ENCODE measurements at places on chromosomes 6 and 20.

- DNase-seq, result no peak
Observed at GRCh38 chr6:164924674-164925073, 384.7 kb downstream of the C6orf118 start.

GRCh38 chr6:19719691-19720128 is 117.5 kb upstream of the ID4 start:
- peak; percentile 65 for DNase-seq

- no peak for DNase-seq
Observed at GRCh38 chr6:36845233-36845632, 6.0 kb upstream of the CPNE5 start.

GRCh38 chr6:610882-611281 is 46.0 kb downstream of the HUS1B start:
- no peak for DNase-seq

DNA sequence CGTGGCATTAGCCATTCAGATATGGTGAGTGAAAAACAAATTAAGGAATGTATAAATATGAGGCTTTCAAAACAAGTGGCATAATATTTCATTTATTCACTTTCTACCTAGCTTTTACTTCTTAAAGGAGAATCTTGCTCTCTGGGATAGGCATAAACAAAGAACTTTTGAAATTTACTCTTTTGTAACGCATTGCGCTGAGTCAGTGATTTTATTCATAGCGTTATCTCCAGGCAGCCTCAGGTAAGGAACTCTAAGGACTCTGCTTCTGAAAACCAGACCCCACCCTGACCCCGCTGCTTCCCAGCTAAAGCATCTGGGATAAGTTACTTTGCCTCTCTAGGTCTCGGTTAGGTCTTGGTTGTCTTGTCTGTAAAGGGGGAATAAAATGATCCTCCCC is 234.7 kb downstream of the MYLK4 start:
- no peak for DNase-seq

DNA sequence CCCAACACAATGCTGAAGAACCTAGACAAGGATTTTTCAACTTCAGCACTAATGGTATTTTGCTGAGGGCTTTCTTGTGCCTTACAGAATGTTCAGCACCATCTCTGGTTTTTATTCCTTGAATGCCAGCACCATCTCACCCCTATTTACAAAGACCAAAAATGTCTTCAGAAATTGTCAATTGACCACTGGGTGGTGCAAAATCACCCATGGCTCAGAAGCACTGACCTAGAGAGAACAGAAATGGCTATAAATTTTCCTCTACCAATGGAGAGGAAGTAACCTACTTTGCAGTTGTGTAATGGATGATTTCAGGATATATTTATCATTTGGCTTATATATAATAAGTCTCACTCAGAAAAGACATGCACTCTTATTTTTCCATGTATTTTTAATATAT is 431.0 kb upstream of the IRAK1BP1 start:
- no peak for DNase-seq

DNA sequence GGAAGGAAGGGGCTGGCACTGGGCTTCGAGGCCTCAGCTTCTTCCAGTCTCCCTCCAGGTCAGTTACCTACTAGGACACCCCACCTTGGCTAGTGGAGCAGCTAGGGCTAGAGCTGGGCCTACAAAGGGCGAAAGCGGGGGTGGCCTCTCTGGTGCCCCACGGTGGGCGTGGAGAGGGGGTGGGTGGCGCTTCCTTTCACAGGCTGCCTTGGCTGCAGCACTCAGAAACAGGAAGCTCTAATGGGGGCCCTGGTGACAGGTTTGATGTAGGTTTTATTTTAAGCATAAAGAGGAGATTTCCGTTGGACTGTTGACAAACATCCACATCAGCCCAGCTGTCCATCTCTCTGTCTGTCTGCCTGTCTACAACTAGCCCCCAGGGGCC is 13.4 kb downstream of the FAM110A start:
- DNase-seq, result no peak

DNA sequence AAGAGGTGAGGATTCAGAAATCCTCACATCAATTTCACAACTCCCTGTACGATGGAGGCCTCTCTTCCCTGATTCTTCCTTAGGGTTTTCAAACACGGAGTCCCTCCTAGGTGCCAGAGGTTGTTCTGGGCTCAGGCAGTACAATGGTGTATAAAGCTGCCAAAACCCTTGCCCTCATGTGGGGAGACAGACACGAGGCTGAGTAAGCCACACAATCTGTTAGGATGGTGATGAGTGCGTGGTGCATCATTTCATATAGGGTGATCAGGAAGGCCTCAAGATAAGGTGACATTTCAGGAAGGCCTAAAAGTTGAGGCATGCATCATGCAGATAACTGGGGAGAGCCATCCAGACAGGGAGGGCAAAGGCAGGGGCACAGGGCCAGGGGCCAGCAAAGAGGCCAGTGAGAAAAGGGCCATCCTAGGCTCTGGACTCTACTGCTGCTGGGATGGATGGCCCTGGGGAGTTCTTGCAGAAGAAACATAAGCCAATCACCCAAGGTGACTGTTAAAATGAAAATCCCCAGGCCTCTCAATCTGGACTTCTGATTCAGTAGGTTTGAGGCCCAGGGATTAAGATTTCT is 186.5 kb downstream of the PRKN start:
- no peak for DNase-seq

DNA sequence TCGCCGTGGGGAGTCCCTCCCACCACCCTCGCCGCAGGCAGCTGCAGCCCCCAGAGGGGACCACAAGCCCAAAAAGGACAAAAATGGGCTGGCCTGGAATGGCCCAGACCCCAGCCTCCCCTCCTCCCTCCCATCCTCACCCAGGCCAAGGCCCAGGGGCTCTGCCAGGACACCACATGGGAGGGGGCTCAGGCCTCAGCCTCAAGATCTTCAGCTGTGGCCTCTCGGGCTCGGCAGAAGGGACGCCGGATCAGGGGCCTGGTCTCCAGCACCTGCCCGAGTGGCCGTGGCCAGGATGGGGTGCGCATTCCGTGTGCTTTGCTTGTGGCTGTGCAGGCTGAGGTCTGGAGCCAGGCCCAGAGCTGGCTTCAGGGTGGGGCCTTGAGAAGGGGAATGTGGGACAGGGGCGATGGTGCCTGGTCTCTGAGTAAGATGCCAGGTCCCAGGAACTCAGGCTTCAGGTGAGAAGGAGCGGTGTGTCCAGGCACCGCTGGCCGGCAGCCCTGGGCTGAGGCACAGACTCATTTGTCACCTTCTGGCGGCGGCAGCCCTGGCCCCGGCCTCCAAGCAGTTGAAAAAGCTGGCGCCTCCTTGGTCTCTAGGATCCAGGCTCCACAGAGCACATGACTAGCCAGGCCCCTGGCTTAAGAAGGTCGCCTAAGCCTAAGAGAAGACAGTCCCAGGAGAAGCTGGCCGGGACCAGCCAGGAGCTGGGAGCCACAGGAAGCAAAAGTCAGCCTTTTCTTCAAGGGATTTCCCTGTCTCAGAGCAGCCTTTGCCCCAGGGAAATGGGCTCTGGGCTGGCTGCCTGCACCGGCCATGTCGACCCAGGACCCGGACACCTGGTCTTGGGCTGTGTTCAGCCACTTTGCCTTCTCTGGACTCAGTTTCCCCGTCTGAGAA is 35.2 kb upstream of the MRGBP start:
- DNase-seq, result no peak

- DNase-seq, result no peak
Observed at GRCh38 chr6:13250703-13251102, 77.6 kb downstream of the TBC1D7 start.

DNA sequence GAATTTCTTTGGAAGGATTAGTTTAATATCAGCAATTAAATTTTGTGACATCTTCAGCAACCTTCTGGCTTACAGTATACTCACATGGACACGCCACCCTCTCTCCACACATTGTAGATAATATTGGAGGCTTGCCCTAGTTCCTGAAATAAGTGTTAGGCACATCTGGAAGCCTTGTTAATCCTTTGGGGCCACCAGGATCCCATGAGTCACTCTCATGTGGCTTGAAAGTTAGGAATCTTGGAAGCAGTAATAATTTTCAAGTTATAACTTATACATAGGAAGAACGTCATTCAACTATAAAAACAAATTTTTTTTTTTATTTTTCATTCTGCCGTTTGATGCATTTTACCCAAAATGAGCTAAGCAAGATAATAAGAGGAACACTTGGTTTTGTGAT is 20.5 kb downstream of the LAMA4 start:
- no peak for DNase-seq

GRCh38 chr6:157246048-157246630 is 77.2 kb downstream of the TMEM242 start:
- no peak for DNase-seq

- no peak for DNase-seq
Observed at GRCh38 chr6:26126394-26127235, 39.4 kb downstream of the HFE start.

- DNase-seq, result no peak
Observed at GRCh38 chr6:25405442-25405841, 126.3 kb downstream of the CARMIL1 start.

- peak; percentile 7 for DNase-seq
Observed at GRCh38 chr6:2839195-2839981, 2.3 kb downstream of the SERPINB1 start.

- no peak for DNase-seq
Observed at GRCh38 chr6:7016226-7016625, 91.5 kb upstream of the RREB1 start.

GRCh38 chr6:31332637-31333602 is 24.1 kb downstream of the HLA-B start:
- no peak for DNase-seq

- peak; percentile 89 for DNase-seq
Observed at GRCh38 chr6:149963462-149964307, at the start of gene ULBP1. Gene ULBP1, plus strand, starts transcription at chr6:149963943. Its CDS starts 107 bp downstream, at chr6:149964050.

DNA sequence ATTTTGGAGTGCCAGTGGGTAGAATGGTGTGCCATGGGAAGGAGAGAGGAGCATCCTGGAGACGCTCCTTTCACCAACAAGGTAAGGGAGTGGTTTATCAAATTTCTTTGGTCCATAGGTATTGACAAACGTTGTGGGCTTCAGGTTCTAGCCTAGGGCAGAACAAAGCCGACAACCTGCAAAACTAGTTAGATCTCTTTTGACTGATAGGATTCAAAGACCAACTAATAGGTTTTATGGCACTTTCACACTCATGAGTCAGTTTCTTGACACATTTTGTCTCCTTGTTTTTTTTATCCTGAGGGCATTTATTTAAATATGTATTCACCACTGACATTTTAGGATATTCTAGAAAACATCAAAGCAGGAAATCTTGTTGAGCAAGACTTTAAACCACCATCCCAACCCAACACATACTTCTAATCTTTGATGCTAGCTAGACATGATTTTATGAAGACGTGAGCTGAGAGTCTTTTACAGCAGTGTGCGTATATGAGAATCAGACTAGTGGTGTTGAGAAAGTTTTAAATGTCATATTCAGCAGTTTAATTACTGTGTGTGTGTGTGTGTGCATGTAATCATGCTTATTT is 370.4 kb upstream of the HSF2 start:
- DNase-seq, result no peak

DNA sequence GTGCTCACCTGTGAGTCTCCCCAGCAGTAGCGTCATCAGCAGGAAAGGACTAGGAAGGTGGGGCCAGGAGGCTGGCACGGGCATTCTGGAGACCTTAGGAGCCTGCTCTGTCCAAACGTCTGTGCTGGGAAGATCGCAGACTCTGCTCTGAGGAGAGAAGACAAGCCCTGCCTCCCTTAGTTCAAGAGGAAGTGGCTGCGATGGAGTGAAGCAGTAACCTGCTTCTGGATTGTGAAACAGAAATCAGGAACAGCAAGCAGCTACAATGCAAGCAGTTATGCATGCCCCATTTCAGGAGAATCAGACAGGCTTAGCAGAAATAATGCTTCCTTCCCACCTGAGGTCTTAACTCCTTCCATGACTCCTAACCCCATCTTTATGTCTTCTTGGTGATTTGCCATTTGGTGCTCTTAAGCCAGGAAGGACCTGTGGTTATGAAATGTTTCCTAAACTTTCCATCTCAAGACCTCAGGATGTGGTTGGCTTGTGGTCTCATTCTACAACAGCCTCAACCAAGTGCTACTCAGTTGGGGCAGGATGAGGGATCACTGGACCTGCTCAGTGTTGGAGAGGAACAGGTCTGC is at the start of gene SIRPB1:
TSS of gene SIRPB1 (minus strand) at position 149 of the 584 bp plus-strand sequence. CDS start at position 84, 65 bp downstream.
- no peak for DNase-seq

GRCh38 chr6:108080010-108080780 is 5.7 kb upstream of the OSTM1 start:
- no peak for DNase-seq

GRCh38 chr20:40442181-40442963 is 246.7 kb downstream of the MAFB start:
- DNase-seq, result no peak

GRCh38 chr6:16145038-16145437 is 16.2 kb downstream of the MYLIP start:
- DNase-seq, result no peak

- DNase-seq, result no peak
Observed at GRCh38 chr6:37479266-37479854, 20.3 kb downstream of the CCDC167 start.

DNA sequence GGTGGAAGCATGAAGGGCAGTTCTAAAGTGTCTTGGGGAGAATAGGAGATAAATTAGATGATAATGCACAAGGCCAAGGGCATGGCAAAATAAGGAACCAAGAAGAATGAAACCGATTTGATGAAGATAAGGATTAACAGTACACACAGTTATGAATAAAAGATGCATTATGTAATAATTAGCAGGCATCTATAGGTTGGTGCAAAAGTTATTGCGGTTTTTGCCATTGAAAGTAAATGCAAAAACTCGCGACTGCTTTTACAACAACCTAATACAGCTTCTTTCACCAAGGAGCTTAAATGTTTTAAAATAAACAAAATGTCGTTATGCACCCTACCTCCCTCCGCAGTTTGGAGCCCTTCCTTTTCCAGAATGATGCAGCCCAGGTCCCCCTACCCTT is 29.0 kb downstream of the MAS1 start:
- DNase-seq, result no peak

GRCh38 chr20:12528591-12529041 is 480.2 kb upstream of the SPTLC3 start:
- no peak for DNase-seq

DNA sequence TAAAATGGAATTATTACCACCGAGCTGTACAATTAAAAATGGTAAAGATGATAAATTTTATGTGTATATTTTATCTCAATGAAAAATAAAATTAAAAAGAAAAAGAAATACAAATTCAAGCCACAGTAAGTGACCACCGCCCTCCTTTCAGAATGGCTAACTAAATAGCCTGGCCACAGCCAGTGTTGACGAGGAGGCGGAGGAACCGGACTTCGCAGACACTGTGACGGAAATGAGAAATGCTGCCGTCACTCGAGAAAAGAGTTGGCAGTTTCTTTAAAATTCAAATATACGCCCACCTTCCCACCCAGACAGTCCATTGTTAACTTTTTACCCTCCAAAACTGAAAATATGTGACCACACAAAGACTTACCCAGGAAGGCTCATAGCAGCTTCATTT is 50.0 kb downstream of the FOXF2 start:
- DNase-seq, result no peak

DNA sequence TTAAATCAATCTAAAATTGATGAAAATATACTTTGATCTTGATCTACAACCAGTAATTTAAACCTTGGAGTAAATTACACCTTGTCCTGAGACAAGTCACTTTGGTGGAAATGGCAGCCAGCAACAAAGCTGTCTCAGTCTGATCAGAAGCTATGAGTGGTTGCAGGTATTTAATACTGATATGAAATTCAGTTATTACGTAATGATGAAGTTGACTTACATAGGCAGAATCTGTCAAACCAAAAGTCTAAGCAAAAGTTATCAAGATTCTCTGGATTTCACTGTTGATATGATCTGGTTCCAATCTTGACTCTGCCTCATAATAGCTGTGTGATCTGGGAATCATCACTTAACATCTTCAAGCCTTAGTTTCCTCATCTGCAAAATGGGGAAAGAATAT is 27.6 kb upstream of the GSTA5 start:
- no peak for DNase-seq
